ENCODE measurements at places on chromosomes 3 and 15. TPM values are rescaled to one million over a fixed set of nuclear protein-coding genes. Genes with fewer than 3 reads are reported as not detected.

MAGEL2 gene
- total RNA-seq, result 0.84 TPM

FES gene
- total RNA-seq, result 20.0 TPM

IMPDH2 gene
- total RNA-seq, result 337 TPM

DUOXA2 gene
- total RNA-seq, result not detected

ERC2 gene
- total RNA-seq, result 0.30 TPM

ALS2CL gene
- total RNA-seq, result 0.17 TPM

TF gene
- total RNA-seq, result not detected

CCDC54 gene
- not detected for total RNA-seq
